Activated T-cell treated with anti-CD3 and anti-CD28 coated beads, Interleukin-2, amount 50 U/mL, for 72 hours (primary cell): ENCODE measurements at places on chromosomes 4 and X. TPM values are rescaled to one million over a fixed set of nuclear protein-coding genes. Genes with fewer than 3 reads are reported as not detected.

- DNase-seq, result no peak
Measured at GRCh38 chrX:96982161-96982560, 98.5 kb downstream of the RPA4 start.

DNA sequence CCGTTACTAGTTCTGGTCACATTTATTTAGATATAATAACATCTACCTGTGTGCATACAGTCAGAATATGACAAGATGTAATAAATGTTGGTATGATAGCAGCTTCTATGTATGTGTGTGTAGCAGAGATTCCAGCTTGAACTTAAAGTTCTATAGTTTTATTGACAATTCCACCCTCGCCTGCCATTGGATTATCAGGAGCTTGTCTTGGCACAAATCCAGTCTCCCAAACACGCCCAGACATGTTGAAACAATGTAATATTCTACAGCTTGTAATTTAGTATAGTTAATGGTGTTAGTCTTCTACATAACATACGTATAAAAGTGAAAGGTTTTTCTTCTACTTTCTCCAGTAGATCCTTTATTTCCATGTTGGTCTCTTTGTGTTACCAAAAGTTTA is 44.4 kb downstream of the BBS12 start:
- no peak for DNase-seq

DNA sequence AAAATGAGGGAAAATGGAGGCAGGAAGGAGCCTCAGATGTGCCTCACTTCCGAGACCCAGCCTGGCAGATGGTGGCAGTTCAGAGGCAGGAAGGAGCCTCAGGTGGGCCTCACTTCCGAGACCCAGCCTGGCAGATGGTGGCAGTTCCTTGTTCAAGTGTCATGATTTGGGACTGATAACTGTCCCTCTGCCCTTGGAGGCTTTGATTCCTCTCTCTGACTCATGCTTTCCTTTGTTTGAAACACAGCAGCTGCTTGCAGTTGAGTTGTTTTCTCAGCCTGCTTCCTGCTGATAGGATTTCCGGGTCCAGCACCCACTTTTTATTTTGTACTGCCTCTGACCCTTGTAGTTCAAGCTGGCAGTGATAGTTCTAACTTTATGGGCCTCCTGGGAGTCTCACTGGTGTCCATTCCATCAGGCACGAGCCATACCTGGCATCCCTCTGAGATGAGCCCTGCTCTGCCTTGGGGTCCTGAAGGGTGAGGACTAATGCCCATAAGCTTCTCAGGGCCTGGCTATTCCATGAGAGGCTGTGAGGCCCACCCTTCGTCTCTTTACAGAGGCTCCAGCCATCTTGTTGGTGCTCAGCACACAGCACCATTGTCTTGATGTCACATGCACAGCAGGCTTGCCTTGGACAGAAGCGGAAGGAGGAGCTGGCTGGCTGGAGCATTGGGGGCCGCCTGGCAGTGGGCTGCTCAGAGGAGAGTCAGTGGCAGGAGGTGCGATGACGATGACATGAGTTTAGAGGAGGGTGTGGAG is 13.0 kb downstream of the RGS12 start:
- no peak for DNase-seq

Gene FAM13A
- 4.4 TPM for total RNA-seq

DNA sequence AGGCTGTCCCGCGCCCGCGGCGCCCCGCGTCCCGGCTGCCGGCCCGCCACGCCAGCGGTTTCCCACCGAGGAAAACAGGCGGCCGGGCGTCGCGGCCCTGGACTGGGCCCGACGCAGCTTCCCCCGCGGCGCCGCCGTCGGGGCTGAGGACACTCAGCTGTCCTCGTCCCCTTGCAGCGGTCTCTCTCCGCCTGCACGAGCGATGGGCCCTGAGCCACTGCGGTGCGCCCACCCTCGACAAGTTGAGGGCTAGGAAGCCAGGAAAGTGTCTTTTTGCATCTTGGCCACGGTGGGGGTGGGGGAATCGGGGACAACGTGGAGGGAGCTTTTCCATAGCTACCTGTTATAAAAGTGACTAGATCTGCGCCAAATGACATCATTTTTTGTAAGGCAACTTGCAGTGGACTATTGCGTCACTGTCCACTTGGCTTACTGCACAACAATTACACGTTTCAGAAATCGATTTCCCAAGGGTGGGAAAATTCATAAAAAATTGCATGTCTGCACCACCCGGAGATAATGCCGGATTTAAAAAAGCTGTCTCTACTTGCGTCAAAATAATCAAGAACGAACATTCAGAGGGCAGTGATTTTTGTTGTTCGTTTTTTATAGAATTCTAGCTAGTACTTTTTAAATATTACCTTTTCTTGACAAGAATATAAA is 1.1 kb downstream of the KLHL15 start:
- no peak for DNase-seq

DNA sequence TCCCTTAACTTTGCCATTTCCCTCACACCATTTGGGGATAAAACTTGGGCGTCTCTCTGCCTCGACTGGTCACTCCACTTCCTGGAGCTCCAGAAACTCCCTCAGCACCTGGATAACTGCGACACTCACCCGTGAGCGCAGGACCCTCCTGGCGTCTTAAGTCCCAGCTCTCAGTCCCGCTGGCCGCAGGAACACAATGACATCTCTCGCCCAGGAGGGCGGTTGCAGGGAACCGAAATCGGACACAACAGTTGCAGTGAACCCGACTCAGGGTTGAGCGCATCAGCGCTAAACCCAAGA is 370.9 kb upstream of the SMIM31 start:
- DNase-seq, result no peak

DNA sequence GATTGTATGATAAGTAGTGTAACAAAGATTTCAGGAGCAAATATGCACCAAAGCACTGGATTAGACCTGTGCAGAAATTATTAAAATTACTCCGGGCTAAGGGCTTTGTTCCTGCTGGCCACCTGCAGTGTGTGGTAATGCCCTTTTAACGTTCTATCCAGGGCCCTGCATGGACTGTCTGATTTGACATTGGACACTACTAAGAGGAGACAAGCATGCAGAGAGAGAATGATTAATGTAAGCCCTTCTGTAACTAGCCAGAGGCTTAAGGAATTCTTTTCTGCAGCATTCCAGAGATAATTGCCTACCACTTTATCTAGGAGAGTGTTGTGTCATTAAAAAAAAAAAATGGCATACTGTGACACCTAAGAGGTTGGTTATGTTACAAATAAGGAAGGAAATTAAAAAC is 117.0 kb downstream of the PCDH7 start:
- DNase-seq, result no peak

- DNase-seq, result no peak
Measured at GRCh38 chr4:10593130-10593529, 91.4 kb downstream of the CLNK start.

GRCh38 chr4:56742080-56742871 is 61.2 kb upstream of the HOPX start:
- DNase-seq, result no peak

Gene MTNR1A
- not detected for total RNA-seq

- peak; percentile 21 for DNase-seq
Measured at GRCh38 chrX:24259544-24260240, 54.2 kb downstream of the SUPT20HL2 start.

DNA sequence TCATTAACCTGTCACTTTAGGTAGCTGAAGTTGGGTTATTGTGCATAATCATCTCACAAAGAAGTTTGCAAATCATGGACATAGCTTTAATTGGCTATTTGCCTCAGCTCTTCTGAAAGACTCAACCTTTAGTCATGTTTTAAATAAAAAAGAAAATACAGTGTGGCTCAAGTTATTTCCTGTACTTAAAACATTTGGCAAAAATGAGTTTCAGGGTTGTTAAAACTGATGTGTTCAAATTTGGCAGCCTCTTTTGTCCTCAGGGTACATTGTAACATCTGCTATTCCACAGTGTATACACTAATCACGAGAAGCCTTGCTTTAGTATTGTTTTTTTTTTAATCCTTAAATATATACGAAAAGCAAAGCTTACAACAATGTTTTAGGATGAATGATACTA is 31.5 kb upstream of the HPGD start:
- no peak for DNase-seq

Gene ADAMTS3
- total RNA-seq, result not detected

DNA sequence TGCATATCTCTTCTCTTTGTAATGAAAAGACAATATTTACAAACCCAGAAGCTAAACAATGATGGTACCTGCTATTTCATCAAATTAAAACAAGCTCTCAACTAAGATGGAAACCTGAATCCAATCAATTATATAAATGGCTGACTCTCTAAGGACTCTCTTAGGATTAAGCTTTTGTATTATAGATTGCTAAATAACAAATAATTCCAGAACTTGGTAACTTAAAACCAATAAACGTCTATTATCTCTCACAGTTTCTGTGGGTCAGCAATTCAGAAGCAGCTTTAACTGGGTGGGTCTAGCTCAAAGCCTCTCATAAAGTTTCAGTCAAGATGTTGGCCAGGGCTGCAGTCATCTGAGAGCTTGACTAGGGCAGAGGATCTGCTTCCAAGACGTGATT is 12.4 kb downstream of the PHKA2 start:
- DNase-seq, result no peak
